Gastrocnemius medialis (tissue), 4 donors: ENCODE measurements at places on chromosomes 2 and 18. TPM values are rescaled to one million over a fixed set of nuclear protein-coding genes. Genes with fewer than 3 reads are reported as not detected.

- peak; percentile 84 for DNase-seq
These were observed 4.6 kb upstream of the MLPH start for GRCh38 chr2:237482485-237482884.

- DNase-seq, result no peak
These were observed 74.6 kb downstream of the RPRM start for GRCh38 chr2:153403940-153404339.

DNA sequence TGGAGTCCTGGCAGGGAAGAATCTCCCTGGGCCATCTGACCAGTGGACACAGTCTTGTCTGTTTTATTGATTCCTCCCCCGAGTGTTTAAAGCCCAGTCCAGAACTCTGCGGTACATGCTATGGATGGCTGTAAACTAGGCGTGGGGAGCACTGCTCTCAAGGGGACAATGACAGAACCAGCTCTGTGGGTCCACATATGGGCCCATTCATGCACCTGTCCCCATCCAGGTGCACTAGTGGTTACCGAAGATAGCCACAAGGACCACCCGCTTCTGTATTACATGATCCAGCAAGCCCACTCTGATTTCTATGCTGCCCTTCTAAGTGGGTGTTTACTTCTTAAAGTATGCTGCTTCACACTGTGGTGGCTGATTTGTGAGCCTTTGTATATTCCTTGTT is 21.0 kb downstream of the CHST10 start:
- DNase-seq, result no peak

- DNase-seq, result no peak
These were observed 36.9 kb upstream of the DSEL start for GRCh38 chr18:67553437-67553836.

GRCh38 chr2:3198119-3198518 is 179.5 kb downstream of the EIPR1 start:
- DNase-seq, result no peak

DNA sequence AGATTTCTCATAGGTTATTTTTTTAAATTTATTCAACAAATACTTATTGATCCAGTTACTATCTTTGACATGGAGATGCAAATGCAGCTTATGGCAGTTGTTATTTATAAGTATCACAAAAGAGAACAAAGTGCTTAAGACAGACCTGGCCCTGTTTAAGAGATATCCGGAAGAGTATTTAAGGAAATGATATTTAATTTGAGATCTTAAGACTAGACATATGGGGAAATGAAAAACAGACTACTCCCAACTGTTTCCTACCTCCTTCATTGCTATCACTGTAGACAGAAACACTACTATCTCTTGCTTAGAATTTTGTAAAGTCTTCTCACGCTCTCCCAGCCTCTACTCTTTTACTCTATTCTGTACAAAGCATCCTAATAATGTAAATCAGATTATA is 36.0 kb downstream of the RPRD1A start:
- no peak for DNase-seq

- DNase-seq, result no peak
These were observed 7.3 kb downstream of the TEX261 start for GRCh38 chr2:70987386-70987785.

DNA sequence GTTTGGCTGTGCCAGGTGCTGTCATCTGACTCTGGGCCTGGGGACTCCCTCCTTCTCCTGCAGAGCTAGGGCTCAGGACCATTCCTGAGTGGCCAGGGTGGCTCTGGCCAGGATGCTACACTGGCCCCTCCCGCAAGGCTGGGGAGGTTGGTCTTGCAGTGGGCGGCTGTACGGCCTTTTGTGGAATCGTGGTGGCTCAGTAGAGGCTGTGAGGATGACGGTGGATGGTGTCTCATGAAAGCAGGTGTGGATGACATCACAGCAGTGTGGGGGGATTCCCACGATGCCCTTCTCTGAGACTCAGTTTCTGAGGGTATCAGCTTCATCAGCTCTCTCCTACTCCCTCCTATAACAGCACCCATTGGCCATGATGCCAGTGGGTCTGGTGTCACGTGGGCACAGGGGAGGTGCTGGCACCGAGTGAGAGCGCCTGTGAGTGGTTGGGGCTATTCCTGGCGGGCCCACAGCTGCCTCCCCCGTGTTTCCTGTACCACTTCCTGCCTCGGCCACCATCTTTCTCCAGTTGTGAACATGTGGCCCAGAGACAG is 144.2 kb upstream of the HDAC4 start:
- peak; percentile 5 for DNase-seq

GRCh38 chr2:209956271-209956670 is 46.2 kb upstream of the RPE start:
- no peak for DNase-seq

DNA sequence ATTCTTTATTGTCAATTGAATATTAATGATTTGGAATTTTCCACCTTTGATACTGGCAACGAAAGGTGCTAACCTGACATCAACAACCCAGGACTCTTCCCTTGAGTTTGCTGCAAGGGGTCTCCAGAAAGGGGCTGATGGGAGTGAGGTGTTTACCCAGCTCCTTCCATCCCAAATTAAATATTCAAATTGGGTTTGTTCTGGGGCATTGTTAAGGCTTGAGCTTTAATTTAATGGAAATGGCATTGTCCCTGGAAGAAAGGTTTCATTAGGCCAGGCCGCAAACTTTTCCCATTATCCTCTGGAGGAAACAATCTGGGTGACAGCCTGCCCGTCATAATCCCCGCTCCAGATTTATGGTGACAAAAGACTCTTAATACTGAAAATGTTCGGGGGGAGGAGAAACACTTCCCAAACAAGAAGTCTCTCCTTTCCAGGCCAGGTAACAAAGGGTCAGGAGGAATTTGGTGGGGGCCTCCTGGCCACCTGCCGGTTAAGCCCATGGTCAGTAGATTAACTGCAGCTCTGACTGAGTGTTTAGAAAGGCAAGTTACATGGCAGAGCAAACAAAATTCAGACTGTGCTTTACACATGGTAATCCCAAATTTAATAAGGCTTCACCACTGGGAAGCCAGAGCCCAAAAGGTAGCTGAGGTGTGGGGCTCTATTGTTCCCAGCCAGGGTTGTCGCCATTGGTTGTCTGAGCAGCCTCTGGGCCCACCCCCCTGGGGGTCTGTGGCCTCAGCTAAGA is 151.4 kb upstream of the SIX3 start:
- DNase-seq, result no peak

- no peak for DNase-seq
These were observed 84.5 kb downstream of the LONRF2 start for GRCh38 chr2:100237770-100238169.

GRCh38 chr2:96484091-96484490 is 21.1 kb downstream of the NEURL3 start:
- DNase-seq, result no peak

DNA sequence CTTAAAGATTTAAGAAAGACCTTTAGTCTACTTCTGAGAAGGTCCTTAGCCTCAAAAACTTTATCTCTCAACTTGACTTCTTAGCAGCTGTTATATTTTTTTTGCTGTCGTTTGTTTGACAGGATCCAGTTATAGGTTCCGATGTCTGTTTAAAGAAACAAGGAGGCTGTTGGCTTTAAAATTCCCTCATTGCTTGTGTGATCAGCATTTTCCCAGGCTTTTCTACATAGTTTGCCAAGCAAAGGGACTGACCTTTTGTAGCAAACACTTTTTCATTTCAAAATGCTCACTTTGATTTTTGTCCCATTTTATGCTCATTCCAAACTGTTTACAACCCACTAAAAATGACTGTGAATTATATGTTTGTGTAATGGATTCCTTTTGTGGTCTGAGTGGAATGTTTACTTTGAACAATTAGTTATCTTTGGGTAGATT is 394.9 kb downstream of the ARHGAP15 start:
- DNase-seq, result no peak

- DNase-seq, result no peak
These were observed 29.4 kb upstream of the GMPPA start for GRCh38 chr2:219469186-219469724.

GRCh38 chr18:58310517-58310916 is 266.5 kb downstream of the NEDD4L start:
- DNase-seq, result peak; percentile 82

DNA sequence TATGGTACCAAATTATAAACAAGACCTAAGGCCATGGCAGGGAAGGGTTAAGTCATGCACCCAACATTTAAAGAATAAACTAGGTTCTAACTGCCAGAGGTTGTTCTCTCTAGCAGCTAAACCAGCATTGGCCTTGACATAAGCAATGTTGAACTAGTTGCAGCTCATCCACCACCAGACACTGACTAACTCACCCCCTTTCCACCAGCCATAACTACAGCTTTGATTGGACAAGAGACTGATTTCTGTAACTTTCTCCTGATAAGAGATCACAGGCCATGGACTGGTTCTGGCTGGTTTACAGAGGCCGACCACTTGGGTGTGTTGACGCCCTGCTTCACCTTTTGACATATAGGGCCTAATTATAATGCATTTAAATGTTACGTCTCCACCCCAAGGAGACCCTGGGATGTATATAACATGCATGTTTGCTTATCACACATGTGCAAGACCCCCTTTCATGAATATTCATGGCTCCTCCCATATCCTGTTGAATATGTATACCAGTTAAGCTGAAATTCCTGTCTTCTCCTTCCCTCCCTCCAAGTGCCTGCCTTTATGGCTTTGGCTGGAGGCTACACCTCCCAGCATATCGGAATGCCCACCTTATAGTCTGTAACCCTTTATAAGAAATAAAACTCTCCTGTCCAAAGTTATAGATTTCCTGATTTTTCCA is 75.9 kb downstream of the MRPS9 start:
- DNase-seq, result no peak

DNA sequence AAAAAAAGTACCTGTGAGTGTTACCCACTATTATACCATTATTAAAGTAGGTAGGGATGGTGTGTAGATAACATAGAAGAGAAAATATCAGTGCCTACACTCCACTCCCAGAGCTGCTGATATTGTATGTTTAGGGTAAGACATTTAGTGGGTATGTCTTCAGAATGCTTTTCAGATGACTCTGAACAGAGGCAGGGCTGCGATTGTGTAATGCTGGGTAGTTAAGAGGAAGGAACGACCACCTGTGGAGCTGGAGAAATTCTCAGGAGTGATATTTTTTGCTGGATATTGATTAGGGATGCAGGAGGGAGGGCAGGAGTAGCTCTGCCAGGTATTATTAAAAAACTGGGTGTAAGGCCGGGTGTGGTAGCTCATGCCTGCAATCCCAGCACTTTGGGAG is 2.8 kb downstream of the CNOT11 start:
- DNase-seq, result no peak

GRCh38 chr18:22974707-22975106 is 41.6 kb downstream of the RBBP8 start:
- no peak for DNase-seq

GRCh38 chr2:240627736-240628506 is 2.6 kb downstream of the GPR35 start:
- DNase-seq, result peak; percentile 1

- no peak for DNase-seq
These were observed 18.9 kb downstream of the CELF4 start for GRCh38 chr18:37546651-37547050.

GRCh38 chr2:40224318-40224717 is 227.6 kb downstream of the SLC8A1 start:
- DNase-seq, result no peak

- no peak for DNase-seq
These were observed 31.6 kb downstream of the SUCLG1 start for GRCh38 chr2:84427235-84428138.

GRCh38 chr2:161190050-161190449 is 29.8 kb downstream of the TANK start:
- DNase-seq, result no peak

DNA sequence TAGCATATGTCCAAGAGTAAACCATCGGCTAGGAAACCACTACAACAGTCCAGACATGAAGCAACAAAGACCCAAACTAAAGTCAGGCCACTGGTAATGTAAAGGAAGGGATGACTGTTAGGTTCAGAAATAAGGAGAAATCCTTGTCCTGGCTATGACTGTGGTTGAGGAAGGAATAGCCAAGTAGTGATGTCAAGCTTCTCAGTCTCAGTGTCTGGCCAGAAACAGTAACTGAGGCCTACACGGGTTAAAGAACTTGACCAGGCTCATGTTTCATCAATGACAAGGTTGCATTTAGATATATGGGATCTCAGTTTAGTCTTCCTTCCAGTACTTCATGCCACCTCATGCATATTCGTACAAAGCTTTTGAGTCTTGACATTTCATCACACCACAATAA is 162.0 kb downstream of the ETAA1 start:
- no peak for DNase-seq

GRCh38 chr2:54906716-54907115 is 143.5 kb downstream of the RTN4 start:
- no peak for DNase-seq

DNA sequence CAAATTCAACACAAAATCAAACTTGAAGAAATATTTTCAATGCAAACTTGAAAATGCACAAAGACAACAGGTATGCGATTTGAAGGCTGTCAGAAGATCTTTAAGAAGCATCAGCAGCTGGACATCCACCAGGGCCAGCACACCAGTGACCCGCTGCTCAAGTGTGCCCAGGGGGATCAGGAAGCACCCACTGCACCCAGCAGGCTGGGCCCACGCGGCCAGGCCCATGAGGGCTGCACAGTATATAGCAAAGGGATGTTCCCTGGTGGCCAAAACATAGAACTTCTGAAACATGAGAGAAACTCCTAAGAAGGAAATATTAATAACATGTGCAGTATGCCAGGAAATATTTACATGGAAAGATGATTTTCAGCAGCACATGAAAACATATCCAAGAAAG is 25.0 kb downstream of the WDFY1 start:
- no peak for DNase-seq

DNA sequence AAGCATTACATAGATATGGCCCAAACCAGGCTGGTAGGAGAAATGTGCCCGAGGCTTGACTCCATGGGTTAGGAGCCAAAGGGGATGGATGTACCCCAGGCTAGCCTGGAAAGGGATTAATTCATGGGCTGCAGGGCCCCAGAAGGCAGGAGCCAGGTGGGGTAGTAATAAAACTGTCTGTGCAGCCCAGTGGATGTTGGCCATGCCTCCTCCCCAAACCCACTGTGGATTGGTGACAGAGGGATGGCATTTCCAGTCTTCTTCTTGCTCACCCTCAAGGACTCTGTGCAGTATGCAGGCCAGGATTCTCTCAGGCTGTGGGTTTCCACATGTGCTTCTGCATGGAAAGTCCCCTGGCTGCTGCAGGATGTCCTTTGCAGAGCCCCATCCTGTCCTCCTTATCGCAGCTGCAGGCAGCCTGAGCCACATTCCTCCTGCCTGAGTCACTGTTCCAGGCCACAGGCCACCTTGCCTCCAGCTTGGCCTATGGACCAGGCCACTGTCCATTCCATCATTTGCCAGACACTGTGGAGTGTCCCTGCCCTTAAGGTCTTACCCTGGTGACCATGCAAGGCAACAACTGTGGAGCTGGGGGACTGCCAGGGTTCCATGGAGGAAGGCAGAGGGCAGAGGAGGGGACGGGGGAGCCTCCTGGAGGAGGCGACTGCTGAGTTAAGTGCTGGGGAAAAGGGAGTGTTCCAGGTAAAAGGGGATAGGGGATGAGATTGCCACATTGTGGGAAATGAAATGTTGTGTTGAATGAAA is 38.9 kb downstream of the INO80C start:
- DNase-seq, result no peak

- no peak for DNase-seq
These were observed 18.1 kb upstream of the TAF1B start for GRCh38 chr2:9824956-9825720.

CYP27A1 gene
- 21.8 TPM for total RNA-seq

ACAA2 gene
- 83.9 TPM for total RNA-seq

CD302 gene
- 10.3 TPM for total RNA-seq

CCDC74B gene
- 0.42 TPM for total RNA-seq

SERPINB8 gene
- total RNA-seq, result 0.87 TPM

AFF3 gene
- total RNA-seq, result 0.53 TPM

NDC80 gene
- 0.27 TPM for total RNA-seq

VIT gene
- total RNA-seq, result 18.7 TPM
